ENCODE measurements at places on chromosomes 3 and 15.

DNA sequence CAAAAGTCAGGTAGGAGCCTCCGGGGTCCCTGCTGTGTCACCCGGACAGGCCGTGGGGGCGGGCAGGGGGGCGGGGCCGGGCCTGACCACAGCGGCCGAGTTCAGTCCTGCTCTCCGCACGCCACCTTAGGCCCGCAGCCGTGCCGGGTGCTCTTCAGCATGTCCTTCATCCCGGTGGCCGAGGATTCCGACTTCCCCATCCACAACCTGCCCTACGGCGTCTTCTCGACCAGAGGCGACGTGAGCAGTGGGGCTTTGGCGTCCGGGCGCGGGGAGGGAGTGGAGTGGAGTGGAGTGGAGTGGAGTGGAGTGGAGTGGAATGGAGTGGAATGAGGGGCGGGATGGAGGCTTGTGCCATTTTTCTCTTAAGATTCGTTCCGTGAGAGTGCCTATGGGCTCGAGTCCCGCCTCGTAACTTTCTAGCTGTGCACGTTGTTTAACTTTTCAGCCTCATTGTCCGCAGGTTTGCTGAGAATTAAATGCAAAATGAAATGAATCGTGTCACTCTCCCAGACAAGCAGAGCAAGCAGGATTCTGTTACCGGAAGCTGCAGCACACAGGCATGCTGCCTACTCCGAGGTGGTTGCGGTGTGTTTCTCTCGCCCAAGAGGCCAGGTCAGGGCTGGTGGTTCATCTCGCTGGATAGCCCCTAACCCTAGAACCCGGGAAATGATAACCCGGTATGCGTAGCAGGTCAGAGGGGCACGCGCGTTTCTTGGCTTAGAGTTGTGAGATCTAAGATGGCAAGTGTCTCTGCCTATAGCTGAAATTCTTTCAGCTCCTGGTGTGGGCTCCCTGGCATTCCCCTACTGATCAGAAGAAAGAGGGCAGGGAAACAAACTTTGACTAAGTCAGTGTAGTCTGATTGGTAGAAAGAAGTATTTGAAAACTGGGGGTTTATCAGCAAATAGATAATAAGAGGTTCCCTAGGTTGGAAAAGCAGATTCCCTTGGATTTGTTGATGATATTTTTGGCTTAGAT is at the start of gene FAH:
FAH (plus strand) TSS at position 104 of the 981 bp plus-strand sequence; CDS start at position 160, 56 bp downstream.
- no peak for DNase-seq

DNA sequence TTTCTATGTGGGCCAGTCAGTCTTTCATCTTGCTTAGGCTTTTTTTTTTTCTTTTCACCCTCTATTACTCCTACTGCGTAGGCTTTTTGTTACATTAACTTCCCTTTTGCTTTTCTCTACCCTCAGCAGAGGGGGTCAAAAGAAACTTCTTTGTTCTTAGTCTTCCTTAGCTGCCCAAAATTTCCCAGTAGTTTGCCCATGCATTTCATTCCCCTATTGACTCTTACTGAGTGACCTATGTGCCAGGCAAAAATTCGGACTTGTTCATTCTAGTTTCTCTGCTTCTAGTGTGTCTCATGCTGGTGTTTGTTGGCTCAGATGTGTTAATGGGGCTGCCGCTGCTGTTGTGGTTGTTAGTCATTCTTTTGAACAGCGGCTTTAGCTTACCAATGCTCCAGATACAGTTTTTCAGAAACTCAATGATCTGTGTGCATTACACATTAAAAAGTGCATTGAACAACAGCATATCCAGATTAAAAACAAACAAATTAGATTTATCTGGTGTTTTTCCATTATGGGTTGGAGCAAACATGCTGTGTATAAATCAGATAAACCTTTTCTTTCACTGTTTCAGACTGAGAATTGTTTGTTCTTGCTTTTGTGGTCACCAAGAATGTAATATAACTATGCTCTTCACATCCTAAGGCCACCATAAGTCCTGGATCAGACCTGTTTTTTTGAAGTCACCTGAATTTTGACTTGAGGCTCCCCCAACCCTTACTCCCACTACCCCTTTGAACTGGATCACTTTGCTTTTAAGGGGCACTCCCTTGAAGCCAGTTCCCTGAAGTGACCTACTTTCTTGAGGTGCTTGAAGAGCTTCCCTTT is 43.1 kb downstream of the PDE8A start:
- DNase-seq = no peak

- DNase-seq = no peak
These were observed 69.1 kb upstream of the SEC13 start for GRCh38 chr3:10389995-10390394.

GRCh38 chr3:170953229-170953628 is 44.8 kb upstream of the EIF5A2 start:
- no peak for DNase-seq

DNA sequence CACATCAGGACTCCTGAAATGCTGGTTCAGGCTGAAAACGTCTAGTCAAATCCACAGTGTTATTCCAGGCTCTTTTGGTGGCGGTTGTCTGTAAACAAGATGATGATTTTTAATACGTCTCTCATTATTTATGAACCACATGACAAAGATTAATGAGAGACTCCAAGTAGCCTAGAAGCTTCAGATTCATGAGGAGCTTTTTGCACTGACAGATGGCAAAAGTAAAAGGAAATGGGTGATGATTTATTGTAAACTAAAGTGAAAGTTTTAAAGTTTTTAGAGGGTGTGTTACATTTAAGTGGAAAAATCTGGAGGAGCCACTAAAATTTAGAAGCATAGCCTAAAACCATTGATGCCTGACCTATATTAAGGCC is 77.0 kb downstream of the BBX start:
- DNase-seq = no peak

DNA sequence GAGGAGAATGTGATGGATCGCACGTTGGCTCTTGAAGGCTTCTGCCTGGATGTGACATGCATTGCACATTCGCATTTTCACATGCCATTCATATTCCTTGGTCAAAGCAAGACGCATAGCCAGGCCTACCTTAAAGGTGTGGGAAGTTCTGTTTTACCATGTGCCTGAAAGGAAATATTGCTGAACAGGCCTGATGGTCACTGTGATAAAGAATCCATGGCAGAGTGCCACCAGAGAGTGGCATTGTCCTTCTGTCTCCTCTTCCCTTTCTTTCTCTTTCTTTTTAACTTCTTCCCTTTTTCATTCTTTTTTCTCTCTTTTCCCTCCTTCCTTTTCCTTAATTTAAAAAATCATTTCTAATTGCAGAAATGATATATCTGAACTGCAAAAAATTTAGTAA is 15.9 kb upstream of the MITF start:
- no peak for DNase-seq

DNA sequence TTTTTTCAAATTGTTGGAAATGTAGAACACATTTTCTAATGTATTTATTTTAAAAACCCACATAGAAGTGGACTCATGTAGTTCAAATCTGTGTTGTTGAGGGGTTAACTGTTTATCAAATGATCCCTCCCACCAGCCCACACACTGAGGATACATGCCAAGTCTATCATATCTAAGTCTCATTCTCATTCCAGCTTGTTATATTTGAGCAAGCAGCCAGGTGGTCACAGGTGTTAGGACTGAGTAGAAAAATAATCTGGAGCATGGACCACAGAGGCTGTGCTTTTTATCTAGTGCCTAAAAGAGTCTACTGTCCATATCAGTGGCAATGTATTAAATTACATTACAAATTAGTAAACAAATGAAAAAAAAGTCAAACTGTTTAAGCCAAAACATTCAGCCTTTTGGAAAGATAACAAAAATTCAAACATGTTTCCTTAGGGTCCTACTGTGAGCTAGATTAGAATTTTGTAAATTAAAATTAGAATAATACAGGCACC is 20.7 kb upstream of the SPESP1 start:
- no peak for DNase-seq

DNA sequence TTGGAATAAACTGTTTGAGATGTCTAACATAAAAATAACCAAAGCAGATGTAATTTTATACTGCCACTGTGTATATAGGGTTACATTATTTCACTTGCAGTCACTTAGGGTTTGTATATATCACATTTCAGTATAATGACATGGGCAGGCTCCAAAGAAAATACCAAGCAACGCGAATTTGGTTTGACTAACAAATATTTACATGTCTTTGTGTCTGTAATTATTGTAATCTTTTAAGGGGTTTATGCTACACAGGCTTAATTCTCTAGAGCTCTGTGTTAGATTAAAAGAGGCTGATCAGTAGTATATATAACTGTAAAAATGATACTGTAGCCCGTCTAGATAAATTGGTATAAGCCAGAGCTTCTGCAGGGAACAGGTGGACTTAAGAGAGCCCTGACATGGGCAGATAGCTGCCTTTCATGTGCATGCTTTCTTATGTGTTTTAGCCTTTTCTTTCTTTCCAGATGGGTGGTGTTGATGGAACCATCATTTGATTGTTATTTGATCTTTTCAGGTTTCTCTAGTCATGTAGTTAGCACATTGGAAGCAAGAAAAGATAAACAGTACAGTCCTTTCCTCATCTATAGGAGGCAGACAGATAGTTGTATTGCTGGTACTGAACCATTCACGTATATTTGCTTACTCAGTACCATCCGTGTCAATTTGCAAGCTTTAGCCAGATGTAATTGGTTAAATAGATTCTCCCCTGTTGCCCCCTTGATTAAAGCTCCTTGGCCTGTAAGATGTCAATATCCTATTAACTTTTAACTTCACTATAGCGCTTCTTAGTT is 86.1 kb downstream of the GALK2 start:
- no peak for DNase-seq

GRCh38 chr3:9976721-9977709 is 9.6 kb downstream of the EMC3 start:
- no peak for DNase-seq

DNA sequence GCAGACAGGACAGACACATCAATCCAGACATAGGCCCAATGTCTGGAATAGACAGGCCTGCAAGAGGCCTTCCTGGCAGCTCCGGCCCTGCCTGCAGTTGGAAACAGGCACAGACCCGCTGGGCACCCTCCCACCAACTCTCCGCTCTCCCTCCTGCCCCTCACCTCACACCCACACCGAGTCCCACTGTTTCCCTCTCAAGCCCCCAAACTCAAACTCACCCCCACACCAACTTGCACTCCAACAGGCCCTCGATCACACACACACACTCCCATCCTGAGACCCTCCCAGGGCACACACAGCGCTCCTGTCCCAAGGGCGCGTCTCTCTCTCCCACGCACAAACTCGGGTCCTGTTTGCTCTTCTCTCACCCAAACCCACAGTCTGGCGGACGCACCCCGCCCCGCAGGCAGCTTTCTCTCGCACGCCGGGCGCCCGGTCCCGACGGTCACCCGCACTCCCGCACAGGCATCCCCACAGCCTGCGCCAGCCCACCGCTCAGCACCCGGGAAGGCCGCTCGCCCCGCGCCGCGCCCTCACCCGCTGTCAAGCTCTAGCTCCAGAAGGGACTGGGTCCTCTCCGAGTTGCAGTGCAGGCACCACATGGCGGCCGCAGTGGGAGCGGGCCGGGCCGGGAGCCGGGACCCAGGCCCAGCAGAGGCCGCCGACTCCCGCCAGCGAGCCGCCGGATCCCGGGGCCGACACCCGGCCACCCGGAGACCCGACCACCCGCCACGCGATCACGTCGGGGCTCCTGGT is 106.2 kb downstream of the IQSEC1 start:
- no peak for DNase-seq

DNA sequence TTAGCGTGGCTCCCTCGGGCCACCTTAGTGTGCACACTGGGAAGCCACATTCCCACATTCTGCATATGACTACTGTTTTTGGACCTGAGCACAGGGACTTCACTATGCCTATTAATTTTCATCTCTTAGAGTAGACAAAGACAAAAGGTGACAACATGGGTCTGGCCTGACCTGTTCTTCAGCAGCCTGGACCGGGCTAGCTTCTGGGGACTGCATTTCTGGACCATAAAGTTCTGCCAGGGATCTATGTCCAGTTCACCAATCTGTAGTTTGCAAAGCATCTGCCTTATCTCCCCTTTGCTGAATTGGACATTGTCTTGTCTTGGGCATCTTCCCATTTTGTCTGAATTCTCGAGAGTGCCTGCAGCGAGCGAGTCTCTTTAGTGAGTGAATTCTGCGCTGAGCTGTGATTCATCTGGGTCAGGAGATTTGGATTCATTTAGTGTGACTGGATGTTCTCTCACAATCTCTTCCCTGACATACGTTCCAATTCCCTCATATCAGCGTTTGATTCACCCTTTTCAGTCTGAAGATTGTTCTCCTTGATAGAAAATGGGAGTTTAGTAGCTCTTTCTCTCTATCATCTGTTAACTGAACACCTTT is 112.2 kb upstream of the PLXNA1 start:
- DNase-seq = no peak

DNA sequence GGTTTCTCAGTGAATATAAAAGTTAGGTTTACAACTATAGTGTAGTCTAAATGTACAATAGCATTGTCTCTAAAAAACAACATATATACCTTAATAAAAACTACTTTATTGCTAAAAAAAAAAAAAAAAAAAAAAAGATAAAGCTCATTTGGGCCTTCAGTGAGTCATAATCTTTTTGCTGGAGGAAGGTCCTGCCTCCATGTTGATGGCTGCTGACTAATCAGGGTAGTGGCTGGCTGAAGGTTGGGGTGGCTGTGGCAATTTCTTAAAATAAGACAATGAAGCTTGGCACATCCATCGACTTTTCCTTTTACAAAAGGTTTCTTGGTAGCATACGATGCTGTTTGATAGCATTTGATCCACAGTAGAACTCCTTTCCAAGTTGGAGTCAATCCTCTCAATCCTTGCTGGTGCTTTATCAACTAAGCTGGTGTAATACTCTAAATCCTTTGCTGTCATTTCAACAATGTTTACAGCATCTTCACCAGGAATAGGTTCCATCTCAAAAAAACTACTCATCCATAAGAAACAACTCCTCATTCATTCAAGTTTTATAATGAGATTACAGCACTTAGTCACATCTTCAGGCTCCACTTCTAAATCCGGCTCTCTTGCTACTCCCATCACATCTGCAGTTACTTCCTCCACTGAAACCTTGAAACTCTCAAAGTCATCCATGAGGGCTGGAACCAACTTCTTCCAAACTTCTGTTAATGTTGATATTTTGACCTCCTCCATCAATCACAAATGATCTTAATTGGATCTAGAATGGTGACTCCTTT is 13.3 kb downstream of the ZNF280D start:
- no peak for DNase-seq

GRCh38 chr15:78192826-78193594 is 41.4 kb downstream of the ACSBG1 start:
- no peak for DNase-seq

- DNase-seq = no peak
These were observed 20.8 kb downstream of the SELENOT start for GRCh38 chr3:150623945-150624344.
